ENCODE measurements at places on chromosomes 6 and 20. TPM values are rescaled to one million over a fixed set of nuclear protein-coding genes. Genes with fewer than 3 reads are reported as not detected.
A peak's percentile ranks its signal among the peaks of the same experiment; 100 is the strongest.

The PHF20 gene
- 28.3 TPM for total RNA-seq

GRCh38 chr6:74182992-74183391, 487.0 kb downstream of the CD109 start:
- DNase-seq = peak; percentile 20

The NHSL1 gene
- 21.7 TPM for total RNA-seq

GRCh38 chr6:15312500-15312899, 66.6 kb downstream of the JARID2 start:
- DNase-seq = no peak

DNA sequence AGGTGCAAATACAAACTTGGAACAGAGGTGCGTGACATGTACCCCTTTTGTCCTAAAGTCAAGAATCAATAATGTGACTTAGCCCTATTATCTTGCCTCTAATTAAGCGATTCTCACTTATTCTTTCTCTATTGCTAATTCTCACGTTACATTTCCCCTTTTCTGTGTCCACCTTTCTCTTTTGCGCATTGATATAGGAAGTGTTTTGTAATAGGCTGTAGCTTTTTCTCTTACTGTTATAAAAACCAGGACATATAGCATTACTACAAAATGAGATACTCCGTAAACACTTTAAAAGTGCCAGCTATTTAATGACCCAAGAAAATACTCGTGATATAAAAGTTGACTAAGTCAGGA, 669 bp upstream of the TMEM30A start:
- no peak for DNase-seq

The EFCAB8 gene
- 0.22 TPM for total RNA-seq

The ABHD16B gene
- total RNA-seq = not detected

- DNase-seq = peak; percentile 49
These were observed 33.8 kb upstream of the RREB1 start for GRCh38 chr6:7073821-7074525.

DNA sequence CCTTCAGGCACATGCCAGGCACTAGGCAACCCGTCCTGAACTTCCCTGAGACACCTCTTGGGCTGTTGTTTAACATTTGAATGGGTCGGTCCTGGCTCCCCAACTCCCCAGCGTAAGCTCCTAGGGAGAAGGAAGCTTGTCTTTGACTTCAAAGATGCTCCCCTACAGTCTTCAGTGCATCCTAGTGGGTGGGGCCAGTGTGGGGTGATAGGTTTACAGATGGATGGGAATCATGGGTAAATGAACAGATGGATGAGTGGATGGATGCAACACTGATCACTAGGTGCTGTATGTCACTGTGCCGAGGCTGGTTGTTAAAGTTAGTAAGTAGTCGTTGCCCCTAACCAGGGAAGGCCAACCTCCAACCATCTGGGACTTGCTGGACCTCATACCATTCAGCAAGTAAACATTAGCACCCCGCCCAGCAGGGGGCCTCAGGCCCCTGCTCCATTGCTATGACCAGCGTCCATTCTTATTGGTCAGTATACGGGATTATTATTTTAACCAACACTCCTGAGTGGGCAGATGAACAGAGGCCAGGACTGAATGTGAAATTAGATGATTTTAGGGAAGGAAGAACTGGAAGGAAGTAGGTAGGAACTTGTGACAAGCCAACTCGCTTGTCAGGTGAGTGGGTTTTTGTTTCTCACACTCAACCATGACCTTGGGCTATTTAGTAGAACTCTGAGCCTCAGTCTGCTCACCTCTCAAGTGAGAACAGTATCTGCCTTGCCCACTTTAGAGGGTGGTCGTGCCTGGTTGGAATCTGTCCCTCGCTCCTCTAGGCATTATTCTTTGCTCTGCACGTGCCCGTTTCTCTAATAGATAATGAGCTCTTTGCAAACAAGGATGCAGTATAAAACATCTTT, 82.9 kb upstream of the FOXP4 start:
- DNase-seq = peak; percentile 51

DNA sequence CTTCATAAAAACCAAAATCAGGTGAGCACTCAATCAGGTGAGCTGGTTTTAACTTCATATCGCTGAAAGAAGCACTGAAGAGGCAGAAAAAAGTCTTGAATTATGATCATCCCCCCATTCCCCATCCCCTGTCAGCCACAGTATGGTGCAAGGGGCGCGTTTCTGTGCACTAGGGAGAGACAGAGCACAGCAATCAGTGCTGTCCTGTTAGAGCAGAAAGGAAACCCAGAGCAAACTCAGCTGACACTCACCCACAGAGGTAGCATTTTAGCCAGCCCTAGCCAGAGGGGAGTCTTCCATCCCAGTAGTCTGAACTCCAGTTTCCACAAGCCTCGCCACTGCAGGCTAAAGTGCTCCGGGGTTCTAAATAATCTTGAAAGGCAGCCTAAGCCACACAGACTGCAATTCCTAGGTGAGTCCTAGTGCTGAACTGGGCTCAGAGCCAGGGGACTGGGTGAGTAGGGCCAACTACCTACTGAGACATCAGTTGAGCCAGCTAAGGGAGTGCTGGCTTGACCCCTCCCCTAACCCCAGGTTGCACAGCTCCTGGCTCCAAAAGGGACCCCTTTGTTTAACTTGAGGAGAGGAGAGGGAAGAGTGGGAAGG, 1352.6 kb upstream of the GJE1 start:
- no peak for DNase-seq

DNA sequence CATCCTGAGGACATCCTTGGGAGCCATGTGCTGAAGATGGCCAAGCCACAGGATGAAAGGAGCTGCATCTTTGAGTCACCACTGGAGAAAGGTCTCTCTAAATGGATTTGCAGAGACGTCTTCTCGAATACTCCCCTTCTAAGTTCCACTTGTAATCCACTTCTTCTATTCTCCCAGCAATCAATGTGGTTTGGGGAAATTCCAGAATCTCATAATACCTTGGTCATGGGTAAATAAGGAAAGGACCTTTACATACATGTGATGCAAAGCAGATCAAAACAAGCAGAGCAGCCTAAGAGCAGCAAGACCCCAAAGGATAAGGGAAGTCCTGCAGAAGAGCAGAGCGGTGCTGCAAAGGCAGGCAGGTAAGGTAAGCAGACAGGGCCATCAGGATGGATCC, 35.3 kb downstream of the TRIM38 start:
- no peak for DNase-seq

DNA sequence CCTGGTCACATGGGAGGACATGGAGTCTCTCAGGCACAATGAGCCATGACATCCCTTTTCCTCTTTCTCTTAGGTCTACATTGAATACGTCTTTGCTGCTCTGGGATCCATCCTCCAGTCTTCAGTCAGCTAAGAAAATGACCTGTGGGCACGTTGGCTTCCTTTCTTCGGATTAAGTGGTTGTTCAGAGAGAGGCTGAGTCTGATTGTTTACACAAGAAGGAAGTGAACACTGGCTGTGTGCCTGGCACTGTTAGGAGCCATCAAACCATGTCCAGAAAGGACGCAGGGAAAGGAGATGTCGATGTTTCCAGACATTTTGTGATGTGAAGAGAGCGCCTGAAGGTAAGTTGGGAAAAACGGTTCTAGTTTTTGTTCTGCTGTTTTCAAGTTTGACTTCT, 309.9 kb upstream of the CDYL start:
- peak; percentile 61 for DNase-seq

GRCh38 chr6:87706187-87706966, 4.3 kb upstream of the AKIRIN2 start:
- DNase-seq = no peak

The SPDEF gene
- 0.04 TPM for total RNA-seq

The FOXC1 gene
- 1.2 TPM for total RNA-seq

- DNase-seq = peak; percentile 48
These were observed 9.1 kb upstream of the SPATS1 start for GRCh38 chr6:44333273-44333919.

- DNase-seq = no peak
These were observed 65.3 kb downstream of the CTNNBL1 start for GRCh38 chr20:37759052-37759553.

The PAX1 gene
- 0.58 TPM for total RNA-seq

- DNase-seq = no peak
These were observed 45.5 kb downstream of the PTPN1 start for GRCh38 chr20:50555662-50556061.

The TRMT6 gene
- 7.6 TPM for total RNA-seq

The TUBB1 gene
- total RNA-seq = 0.35 TPM

DNA sequence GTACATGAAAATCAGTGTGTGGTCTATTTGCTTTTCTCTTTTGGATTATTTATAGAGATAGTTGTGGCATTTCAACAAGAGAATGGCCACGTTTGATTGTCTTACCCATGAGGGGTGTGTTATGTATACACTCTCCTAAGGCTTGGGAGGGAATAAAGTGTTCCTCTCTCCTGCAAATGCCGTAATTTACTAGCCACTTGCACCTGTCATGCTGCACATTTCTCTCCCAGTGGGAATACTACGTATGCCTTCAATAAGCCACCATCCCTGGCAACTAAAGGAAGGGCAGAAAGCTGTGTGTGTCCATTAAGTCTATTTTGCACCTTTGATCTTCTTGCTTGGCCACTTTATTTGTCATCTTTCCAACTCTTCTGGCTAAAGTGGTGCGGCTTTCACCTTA, 541.2 kb downstream of the QKI start:
- DNase-seq = peak; percentile 69

The ANGPT4 gene
- 0.04 TPM for total RNA-seq

DNA sequence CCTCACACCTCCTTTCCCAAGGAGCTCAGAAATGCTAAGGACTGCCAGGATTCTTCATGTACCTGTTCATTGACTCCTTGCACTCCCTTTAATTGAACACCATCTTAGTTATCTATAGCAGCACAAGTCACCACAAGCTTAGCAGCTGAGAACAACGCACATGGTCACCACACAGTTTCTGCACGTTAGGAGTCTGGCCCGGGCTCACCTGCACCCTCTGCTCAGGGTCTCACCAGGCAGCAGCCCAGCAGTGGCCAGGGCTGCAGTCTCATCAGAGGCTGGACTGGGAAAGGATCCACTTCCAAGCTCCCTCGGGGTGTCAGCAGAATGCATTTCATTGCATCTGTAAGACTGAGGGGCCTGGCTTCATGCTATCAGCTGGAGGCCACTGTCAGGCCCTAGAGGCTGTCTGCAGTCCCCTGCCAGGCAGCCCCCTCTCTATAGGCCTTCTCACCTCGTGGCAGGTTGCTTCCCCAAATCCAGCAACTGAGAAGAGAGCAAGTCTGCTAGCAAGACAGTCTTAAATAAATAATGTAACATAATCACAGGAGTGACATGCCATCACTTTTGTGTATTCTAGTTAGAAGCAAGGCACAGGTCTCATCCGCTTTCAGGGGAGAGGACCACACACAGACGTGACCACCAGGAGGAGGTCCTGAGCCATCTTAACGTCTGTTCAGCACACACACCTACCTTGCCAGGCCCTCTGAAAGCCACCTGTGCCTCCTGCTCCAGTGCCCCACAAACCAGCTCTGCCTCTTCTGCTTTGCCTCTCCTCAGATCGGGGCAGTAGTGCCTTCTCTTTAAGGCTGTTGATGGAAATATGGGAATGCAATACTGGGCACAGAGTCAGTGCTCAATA, 165.2 kb upstream of the CST7 start:
- DNase-seq = no peak

The SLC13A3 gene
- 2.7 TPM for total RNA-seq

The TLDC2 gene
- 0.04 TPM for total RNA-seq

The RIMS4 gene
- 5.7 TPM for total RNA-seq

- DNase-seq = no peak
These were observed 69.8 kb downstream of the SNAP25 start for GRCh38 chr20:10288421-10288820.

DNA sequence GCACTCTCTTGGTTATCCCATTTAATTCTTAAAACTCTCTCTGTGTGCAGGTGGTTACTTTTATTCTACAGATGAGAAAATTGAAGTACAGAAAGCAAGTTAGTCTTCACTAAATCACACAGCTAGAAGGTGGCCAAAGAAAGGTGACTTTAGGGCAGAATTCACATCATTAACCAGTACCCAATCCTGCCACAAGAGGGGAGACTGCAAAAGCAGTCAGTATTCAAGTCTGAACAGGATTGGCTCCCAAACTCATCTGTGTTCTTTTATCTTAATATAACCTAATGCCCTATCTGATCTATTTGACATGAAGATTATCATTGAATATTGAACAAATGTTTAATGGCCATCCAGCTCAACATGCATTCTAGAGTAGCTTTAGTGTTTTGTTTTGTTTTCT, 225.3 kb upstream of the FAM83B start:
- no peak for DNase-seq

The NOTCH4 gene
- 14.0 TPM for total RNA-seq

- peak; percentile 88 for DNase-seq
These were observed 119.4 kb downstream of the JARID2 start for GRCh38 chr6:15365273-15365687.

GRCh38 chr20:17491488-17491887, 39.7 kb downstream of the BFSP1 start:
- no peak for DNase-seq

Data from muscle of leg (tissue), 16 donors.